ENCODE measurements at places on chromosomes 11 and 22.

- peak; percentile 28 for DNase-seq
These were observed 1.6 kb upstream of the KMT2A start for GRCh38 chr11:118434553-118435289.

DNA sequence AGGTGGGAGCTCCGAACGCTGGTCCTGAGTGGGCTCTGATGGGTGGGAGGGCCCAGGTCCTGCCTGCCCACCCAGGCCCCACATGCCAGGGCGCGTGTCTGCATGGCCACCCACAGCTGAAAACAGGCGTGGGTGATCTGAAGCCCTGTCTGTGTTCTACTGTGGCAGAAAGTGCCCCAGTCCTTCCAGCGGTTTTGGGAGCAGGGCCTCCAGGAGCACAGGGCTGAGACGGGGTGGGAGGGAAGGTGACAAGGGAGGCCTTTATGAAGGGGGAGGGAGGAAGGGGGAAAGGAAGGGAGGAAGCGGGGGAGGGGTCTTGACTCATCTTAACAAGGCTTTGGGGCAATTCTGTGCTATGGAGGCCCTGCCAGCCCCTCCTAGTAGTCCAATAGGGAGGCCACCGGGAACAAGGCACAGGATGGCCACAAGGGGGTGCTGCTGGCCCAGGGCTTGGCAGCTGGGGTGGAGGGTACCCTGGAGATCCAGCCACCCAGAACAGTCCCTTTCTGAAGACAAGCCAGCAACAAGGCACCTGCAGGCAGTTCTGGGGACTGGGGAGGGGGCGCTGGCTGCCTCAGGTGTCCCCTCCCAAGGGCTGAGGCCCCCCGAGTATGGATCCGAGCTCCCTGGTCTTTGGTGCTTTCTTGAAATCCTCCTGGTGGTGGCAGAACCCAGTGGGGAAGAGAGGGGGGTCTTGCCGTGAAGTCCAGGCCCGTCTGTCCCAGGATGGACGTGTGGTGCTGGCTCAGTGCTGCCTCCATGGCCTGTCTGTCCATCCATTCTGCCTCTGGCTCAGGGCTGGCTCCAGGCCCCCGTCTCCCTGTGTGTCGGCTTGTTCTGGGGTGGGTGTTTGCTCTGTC is 6.3 kb upstream of the FADS3 start:
- peak; percentile 67 for DNase-seq

- no peak for DNase-seq
These were observed 13.1 kb upstream of the EXPH5 start for GRCh38 chr11:108606495-108607160.

DNA sequence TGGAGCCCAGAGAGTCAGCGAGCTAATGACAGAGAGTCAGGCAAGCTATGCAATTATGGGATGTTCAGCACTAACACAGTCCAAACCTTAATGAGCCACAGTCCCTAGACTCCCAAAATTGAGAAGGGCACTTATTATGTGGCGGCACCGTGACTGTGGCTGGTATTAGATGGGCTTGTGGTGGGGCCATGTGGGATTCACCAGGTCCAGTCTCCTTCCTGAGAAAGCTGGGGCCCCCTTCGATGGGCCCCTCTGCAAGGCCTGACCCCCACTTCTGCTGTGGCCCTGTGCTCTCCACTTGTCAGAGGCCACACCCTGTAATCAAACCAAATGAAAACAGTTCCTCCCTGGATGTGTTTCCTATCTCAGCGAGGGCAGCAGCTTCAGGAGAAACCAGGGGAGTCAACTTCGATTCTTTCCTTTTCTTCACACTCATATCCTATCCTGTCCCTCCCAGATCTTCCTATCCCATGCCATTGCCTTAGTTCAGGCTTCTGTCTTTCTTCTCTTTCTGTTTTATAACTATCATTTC is 42.9 kb downstream of the INSC start:
- no peak for DNase-seq

DNA sequence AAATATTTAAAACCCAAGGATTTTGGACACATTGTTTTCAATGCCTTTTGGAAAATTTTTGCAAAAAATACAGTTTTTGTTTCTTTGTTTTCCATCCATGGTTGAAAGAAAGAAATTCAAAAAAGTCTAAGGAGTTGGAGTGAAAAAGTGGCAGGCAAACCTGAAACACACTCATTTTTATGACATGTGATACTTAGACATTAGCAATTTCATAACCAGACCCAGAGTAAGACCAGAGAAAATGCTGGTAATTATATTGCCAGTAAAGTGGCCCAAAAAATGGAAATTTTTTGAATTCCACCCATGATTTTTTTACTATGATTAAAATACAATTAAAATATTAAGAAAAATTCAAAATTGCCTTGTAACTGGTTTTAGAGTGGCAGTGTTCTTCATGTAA is 128.2 kb downstream of the SLC17A6 start:
- DNase-seq = no peak

DNA sequence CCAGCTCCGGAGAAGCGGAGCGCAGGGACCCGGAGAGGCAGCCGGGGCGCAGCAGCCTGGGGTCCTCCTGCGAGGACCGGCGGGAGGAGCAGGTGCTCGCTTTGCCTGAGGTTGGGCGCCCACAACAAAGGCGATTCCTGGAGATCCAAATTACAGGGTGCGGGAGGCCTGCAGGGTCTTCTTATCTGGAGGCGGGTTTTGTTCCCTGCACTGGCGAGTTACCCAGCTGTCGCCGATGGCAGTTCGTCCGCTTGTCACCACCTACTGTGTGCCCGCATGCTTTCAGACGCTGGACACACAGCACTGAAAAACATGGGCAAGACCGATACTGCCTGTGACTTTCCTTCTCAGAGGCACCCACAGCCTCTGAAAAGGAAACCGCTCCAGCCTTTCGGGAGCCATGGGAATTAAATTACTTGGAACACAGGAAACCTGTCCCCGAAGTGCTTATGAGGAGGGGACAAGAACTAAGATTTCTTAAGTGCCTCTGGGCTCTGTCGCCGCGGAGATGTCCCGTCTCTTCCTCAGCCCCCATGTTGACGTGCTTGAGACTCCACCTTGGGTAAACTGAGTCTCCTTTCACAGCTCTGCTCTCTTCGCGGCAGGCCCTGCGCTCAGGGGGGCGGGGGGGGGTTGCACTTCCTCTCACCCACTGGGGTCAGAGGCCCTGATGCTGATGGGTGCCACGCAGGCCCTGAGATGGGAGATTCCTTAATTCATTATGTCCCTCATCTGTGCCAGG is 1.3 kb upstream of the ZFTA start:
- no peak for DNase-seq

DNA sequence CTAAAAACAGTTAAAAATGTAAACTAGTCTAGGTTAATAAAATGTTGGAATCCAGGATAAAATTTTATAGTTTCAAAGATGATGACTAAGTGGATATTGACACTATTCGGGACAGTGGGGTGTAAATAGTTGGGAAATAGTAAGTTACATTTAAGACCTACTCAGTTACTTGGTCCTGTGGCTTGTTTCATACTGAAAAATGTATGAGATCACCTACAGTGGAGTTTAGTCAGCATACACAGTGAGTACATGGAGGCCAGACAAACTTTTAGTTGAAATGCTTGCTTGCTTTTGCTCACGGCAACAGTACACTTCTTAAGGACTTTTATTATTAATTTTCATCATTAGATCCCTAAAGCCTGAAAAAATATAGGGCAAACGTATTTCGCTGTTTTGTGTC is 16.1 kb downstream of the TRIM22 start:
- no peak for DNase-seq

DNA sequence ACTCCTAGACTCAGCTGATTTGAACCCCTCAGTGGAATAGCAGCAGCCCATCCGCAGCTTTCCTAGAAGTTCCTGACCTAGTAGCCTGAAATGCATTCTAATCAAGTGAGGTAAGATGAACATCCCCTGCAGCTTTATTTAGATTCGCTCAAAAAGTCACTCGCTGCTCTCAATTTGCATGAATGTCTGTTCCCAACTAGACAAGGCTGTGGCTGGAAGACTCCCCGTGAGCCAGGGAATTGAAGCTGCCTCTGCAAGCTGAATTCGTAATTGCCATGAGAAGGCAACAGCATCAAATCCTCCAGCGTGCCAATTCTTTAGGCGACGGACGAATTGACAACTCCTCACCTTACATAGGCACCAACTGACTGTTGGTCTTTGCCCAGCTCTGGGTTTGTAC is 17.1 kb upstream of the SCN3B start:
- DNase-seq = no peak

GRCh38 chr11:122701143-122701542 is 45.6 kb downstream of the UBASH3B start:
- DNase-seq = no peak

GRCh38 chr11:46649180-46649738 is 31.9 kb downstream of the ATG13 start:
- no peak for DNase-seq

GRCh38 chr11:57751676-57752253 is at the start of gene BTBD18:
Gene BTBD18 (minus strand): TSS chr11:57751819. CDS start chr11:57751188, 631 bp downstream.
- DNase-seq = no peak

GRCh38 chr11:57493507-57494503 is 21.7 kb downstream of the SLC43A1 start:
- peak; percentile 64 for DNase-seq

GRCh38 chr22:43377548-43377895 is 34.3 kb upstream of the MPPED1 start:
- DNase-seq = no peak

GRCh38 chr11:665704-666281 is 28.7 kb downstream of the DRD4 start:
- DNase-seq = no peak

GRCh38 chr22:20822240-20822639 is 36.4 kb downstream of the PI4KA start:
- no peak for DNase-seq

DNA sequence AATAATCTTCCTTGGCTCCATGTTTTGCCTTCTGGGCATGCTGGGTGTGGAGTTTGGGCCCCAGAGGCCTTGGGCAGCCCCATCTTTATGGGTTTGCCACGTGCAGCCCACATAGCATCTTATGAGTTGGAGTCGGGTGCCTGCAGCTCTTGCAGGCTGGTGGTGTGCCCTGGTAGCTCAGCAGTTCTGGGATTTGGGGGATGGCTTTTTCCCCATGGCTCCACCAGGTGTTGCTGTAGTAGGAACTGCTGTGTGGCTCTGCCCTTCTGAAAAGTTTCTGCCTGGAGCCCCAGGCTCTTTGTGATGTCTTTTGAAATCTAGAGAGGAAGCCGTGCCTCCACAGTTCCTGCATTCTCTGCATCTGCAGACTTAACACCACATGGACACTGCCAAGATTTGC is 16.8 kb downstream of the EED start:
- DNase-seq = no peak

DNA sequence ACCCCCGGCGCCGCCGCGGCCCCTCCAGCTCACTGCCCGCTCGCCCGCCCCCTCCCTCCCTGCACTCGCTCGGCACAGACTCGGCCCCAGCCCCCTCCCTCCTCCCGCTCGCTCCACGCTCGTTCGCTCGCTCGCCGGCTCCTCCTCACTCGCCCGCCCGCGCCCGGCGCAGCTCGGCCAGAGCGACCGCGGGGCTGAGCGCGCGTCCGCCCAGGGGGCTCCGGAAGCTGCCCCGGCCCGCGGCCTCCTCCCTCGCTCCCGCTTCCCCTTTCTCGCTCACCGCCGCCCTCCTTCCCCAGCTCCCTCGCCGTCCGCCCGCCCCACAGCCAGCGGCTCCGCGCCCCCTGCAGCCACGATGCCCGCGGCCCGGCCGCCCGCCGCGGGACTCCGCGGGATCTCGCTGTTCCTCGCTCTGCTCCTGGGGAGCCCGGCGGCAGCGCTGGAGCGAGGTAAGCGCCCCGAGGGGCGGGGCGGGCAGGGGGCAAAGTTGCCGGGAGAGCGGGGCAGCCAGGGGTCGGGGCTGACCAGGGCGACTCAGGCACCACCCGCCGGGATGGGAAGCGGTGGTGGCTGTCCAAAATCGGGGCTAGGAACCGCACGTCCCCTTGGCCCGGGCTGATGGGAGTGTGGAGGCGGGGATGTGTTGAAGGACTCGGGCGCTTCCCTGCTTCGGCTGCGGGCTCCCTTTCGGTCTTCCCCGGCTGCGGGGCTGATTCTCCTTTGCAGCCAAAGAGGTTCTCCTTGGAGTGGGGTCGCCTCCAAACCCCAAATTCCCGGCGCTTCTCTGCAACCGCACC is at the start of gene SEZ6L:
TSS of gene SEZ6L (plus strand) at position 148 of the 797 bp plus-strand sequence. CDS start at position 356, 208 bp downstream.
- DNase-seq = peak; percentile 25

DNA sequence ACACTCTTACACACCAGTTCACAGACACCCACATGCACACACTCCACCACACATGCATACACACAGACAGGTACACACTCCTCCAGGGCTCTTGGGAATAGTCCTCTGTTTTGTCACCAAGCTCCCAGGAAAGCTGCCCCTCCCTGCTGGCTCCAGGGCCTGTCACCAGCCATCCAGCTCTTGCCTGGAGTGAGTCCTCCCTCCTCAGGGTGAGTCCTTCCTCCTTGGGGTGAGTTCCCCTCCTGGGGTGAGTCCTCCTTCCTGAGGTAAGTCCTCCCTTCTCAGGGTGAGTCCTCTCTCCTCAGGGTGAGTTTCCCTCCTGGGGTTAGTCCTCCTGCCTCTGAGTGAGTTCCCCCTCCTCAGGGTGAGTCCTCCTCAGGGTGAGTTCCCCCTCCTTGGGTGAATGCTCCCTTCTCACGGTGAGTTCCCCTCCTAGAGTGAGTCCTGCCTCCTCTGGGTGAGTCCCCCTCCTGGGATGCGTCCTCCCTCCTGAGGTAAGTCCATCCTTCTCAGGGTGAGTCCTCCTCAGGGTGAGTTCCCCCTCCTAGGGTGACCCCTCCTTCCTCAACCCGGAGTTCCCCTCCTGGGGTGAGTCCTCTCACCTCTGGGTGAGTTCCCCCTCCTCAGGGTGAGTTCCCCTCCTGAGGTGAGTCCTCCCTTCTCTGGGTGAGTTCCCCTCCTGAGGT is 100.6 kb upstream of the FGF3 start:
- DNase-seq = no peak

- DNase-seq = no peak
These were observed 204.3 kb downstream of the TENM4 start for GRCh38 chr11:79236541-79236971.

DNA sequence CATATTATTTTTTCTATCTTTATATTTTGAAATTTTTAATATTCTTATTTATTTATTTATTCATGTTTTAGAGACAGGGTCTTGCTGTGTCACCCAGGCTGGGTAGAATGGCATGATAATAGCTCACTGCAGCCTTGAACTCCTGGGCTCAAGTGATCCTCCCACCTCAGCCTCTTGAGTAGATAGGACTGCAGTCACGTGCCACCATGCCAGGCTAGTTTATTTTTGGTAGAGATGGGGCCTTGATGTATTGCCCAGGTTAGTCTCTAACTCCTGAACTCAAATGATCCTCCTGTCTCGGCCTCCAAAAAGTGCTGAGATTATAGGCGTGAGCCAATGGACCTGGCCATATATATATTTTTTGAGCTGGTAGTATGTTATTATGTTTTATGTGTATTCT is 2.4 kb upstream of the SPDYC start:
- DNase-seq = no peak

DNA sequence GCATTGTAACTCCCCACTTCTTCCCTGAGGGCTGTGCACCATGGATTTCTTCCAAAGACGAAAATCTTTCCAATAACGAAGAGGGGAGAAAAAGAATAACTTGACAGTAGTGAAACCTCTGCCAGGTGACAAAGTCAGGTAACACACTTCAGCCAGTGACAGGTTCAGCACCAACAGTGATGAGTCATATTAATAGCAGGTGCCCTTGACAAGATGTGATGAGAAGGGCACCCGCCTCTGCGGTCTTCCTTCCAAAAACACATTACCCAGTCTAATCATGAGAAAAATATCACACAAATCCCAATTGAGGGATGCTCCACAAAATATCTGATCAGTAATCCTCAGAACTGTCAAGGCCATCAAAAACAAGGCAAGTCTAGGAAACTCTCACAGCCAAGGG is 157.8 kb downstream of the EFCAB6 start:
- no peak for DNase-seq
